Tongue (tissue), 3 donors: ENCODE measurements at places on chromosomes 11 and 22. TPM values are rescaled to one million over a fixed set of nuclear protein-coding genes. Genes with fewer than 3 reads are reported as not detected.

GRCh38 chr22:37639070-37639760 is at the start of gene SH3BP1:
SH3BP1 (plus strand) TSS chr22:37639669; CDS start chr22:37639788, 119 bp downstream.
- DNase-seq: peak; percentile 69

The FOLH1 gene
- total RNA-seq: 6.1 TPM

- DNase-seq: peak; percentile 5
These were observed 60.9 kb downstream of the PDHX start for GRCh38 chr11:34977089-34977912.

The MS4A6E gene
- total RNA-seq: not detected

The ZP1 gene
- not detected for total RNA-seq

The DRD4 gene
- not detected for total RNA-seq

DNA sequence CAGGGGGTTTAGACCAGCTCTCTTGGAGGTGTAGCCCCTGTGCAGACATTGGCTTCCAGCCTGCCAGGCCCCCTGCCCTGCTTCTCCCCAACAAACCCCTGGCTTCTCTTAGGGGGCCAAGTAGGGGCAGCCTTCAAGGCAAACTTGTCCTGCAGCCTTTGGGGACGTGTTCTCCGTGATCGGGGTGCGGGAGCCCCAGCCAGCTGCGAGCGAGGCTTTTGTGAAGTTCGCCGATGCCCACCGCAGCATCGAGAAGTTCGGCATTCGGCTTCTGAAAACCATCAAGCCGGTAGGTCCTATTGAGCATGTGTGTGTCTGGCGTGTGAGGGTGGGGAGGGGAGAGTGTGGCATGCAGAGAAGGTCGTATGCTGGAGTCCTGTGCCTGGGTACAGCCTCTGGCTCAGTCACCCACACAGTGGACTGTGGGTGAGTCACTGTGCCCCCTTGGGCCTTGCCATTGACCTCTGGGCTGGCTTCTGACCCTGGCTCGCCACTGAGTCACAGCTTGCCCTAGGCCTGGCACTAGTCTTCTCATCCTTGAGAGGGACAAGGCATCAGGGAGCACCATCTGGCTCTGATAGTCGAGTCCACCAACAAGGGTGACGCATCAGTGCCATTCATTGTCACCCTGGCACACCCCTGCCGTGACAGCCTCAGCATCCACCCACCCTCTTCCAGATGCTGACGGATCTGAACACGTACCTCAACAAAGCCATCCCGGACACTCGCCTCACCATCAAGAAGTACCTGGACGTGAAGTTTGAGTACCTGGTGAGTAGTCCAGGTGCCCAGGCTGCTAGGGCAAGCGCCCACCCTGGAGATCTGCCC is 11.4 kb downstream of the SLC16A8 start:
- no peak for DNase-seq

The MPZL3 gene
- total RNA-seq: 3.0 TPM

The MTFP1 gene
- 5.7 TPM for total RNA-seq

GRCh38 chr11:93849751-93850593 is 446 bp downstream of the VSTM5 start:
- peak; percentile 40 for DNase-seq
